ENCODE measurements at places on chromosomes 7 and 10.

DNA sequence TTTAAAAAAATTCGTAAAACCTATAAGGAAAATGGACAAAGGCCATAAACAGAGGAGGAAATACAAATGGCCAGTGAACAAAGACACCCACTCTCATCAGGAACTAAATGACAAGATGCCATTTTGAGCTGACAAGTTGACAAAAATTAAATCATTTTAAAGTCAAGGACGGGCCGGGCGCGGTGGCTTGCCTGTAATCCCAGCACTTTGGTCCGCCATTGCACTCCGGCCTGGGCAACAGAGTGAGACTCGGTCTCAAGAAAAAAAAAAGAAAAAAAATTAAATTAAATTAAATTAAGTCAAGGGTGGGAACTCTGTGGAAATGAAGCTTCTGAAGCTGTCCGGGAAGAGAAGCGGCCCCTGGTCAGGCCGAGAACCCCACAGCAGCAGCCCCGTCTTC lies 1.2 kb upstream of the NOM1 start:
- DNase-seq: no peak

DNA sequence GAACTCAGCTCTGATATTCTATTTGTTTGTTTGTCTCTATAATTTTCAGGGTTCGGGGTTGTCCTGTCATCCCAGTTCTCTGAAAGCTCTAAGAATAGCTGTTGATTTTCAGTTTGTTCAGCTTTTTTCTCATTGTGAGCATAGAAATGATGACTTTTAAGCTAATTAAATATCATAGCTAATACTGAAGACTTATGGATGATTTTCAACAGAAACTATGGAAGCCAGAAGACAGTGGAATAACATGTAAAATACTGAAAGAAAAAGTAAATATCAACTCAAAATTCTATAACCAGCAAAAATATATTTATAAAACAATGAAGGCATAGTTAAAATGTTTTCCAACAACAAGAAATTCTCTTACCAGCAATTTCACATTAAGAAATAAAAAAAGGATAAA lies 96.4 kb upstream of the ETV1 start:
- no peak for DNase-seq

GRCh38 chr7:111138193-111138569 lies 47.3 kb downstream of the LRRN3 start:
- DNase-seq: peak; percentile 40

GRCh38 chr7:2483494-2483893 lies 7.3 kb upstream of the GRIFIN start:
- DNase-seq: no peak

DNA sequence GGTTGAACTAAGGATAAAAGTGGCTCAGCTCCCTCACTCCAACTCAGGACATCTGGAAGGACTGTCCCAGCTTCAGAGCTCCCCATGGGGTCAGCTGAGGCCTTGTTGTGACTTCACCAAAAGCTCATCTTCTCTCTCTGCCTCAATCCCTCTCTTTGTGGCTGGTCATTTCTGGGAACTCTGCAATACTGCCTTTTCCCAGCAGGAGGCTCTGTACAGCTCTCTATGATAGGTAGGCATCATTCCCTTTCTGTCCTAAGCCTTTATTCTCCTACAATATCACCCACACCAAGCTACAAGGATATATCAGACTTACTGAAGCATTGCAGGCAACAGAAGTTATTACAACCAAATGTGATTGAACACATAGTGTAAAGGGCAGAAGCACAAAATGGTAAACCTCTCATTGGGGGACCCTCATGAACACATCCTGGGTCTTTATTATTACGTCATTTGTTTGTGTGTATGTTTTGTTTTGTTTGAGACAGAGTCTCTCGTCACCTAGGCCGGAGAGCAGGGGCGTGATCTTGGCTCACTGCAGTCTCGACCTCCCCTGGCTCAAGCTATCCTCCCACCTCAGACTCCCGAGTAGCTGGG lies 36.7 kb upstream of the PRPS1L1 start:
- DNase-seq: peak; percentile 23

GRCh38 chr10:51862149-51862548 lies 162.8 kb upstream of the CSTF2T start:
- DNase-seq: no peak

DNA sequence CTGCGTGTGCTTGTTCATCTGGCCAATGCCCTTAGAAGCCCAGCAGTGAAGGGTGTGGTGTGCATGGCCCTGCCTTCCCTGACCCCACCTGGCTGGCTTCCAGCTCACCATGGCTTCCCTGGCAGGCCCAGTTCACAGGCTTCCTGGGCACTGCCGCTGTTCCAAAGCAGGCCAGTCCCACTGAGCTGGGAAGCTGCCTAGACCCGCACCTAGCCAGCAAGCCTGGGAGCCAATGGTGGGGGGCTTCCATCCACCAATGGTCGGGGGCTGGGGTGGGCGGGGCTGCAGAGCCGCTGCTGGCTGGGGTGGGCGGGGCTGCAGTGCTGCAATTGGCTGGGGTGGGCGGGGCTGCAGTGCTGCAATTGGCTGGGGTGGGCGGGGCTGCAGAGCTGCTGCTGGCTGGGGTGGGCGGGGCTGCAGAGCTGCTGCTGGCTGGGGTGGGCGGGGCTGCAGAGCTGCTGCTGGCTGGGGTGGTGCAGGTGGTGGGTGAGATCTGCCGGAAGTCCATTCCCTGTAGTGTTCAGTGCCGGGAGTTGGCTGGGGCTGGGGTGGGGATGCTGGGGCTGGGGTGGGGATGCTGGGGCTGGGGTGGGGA lies 12.4 kb downstream of the CALY start:
- peak; percentile 66 for DNase-seq

DNA sequence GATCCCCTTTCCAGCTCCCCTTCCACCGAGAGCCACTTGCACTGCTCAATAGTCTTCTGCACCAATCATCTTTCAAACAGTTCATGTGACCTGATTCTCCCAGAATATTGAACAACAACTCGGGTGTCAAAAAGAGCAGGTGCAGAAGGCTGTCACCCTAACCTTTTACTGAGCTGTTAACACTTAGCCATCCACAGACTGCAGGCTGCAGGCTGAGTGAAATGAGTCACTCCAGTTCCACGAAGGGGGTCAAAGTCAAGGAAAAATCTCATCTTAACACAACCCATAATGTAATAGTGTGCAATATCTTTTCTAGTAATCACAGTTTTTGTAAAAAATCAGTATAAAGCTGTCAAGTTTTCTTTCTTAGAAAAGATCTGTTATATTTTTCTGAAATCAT lies 63.1 kb downstream of the MTPAP start:
- no peak for DNase-seq

DNA sequence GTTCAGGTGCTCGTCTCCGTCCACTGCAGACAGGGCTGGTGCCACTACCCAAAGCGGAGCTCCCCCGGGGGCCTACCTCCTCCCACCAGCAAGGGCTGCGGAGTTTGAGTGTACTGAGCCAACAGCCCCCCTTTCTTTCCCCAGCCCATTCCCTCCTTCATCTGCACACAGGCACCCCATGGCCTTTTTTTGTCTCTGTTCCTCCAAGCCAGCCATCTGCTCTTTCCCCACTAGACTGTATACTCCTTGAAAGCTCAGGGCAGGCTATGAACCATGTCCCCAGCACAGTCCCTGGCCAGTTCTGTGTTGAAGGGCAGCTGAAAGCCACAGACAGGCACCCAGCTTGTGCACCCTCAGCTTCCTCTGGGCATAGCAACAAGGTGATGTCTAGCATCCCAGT lies 99.4 kb downstream of the ZMIZ1 start:
- no peak for DNase-seq

GRCh38 chr10:114603948-114604347 lies 54.1 kb downstream of the ABLIM1 start:
- DNase-seq: no peak

DNA sequence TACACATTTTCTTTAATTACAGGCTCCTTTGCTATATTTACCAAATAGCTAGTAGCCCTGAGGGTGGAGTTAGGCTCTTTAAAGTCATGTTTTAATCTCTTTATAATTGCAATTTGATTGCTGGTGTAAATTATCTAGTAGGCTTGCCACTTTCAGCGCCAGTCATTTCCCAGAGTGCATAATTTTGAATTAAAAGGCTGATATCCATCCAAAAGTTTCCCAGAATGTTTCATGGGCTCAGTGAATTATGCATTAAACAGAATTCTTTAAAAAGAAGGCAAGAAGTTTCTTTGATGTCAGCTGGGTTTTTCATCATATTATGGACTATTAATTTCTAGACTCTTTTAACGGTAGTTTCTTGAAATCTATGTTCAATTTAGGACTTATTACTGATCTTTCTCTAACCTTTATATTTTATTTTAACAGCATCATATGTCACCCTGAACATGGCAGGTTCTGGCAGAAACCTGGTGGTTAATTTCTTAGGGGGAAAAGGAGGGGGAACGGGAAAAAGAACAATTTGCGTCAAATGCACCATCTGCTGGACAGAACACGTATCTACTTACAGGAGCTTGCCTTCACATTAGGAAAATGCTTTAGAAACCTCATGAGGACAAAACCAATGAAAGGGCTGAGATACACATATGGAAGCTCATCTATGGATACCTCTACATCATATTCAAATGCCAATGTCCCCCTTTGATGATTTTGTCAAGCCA lies 171.1 kb downstream of the GRM3 start:
- peak; percentile 38 for DNase-seq

DNA sequence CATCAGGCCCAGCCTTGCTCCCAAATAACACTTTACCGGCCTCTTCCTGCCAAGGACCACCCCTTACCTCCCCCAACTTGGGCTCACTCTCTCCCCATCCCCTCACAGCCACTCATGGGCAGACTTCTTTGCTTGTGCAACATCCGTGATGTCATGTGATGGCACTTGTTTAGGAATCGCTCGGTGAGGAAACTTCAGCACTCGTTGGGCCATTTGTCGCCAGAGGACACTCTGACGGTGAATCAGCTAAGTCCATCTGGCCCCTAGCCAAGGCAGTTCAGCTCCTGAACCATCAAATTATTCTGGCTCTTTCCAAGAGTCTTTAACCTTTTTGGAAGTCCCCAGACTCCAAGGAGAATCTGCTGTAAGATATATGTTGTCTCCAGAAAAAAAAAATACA lies 19.2 kb downstream of the BTBD16 start:
- no peak for DNase-seq

GRCh38 chr7:24760968-24761367 lies 3.7 kb upstream of the GSDME start:
- no peak for DNase-seq

GRCh38 chr7:106193661-106194060 lies 81.5 kb upstream of the SYPL1 start:
- DNase-seq: no peak

GRCh38 chr7:138458576-138459412 lies 1.3 kb upstream of the TRIM24 start:
- DNase-seq: no peak

GRCh38 chr7:81327468-81328266 lies 408.8 kb upstream of the SEMA3C start:
- no peak for DNase-seq

DNA sequence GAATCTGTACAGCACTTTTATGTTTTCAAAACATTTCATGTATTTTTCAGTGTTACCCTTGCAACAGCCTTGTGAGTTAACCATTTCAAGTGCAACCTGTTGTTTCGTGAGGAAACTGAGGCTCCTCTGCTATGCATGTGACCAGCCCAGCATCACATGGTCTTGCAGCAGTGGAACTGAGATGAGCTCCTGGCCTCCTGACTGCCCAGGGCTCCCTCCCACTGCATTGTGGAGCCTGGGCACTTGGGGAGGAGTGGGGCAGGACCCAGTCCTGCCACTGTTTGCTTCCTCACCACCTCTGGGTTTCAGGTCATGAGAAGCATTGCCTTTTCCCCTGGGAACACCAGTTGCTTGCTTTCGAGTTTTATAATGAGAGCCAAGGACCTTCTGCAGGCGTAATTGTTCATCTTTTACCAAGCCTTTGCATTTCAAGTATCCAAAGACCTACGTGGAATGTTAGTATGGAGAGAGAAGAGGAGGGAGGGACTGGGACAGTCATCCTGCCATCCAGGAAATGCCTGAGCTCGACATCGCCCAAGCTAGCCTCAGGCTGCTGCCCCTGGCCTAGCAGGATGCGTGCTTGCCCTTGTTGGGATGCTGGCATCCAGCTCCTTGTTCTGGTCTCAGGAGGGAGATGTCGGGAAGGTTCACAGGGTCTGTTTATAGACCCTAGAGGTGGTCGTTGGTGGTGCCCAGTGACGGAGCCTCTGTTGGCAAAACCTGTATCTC lies 32.3 kb upstream of the BHLHA15 start:
- no peak for DNase-seq

GRCh38 chr7:4642468-4643203 lies 39.5 kb upstream of the FOXK1 start:
- DNase-seq: no peak

DNA sequence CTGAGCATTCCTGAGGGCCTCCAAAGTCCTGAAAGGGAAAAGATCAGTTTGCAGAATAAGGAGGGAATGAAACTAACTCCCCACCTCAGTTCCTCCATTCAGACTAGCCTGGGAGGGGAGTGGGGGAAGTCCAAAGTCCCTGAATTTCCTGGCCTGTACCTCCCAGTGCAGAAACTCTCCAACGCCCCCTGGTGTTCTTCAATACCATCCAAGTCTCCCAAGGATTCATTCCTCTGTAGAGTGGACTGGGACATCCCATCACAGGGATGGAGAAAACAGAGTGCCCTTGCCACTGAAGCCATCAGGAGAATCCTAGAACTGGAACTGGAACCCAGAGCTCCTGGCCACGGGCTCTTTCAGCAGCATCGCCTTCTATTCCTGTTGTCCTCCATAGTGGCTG lies 1.6 kb upstream of the COL13A1 start:
- DNase-seq: peak; percentile 57

DNA sequence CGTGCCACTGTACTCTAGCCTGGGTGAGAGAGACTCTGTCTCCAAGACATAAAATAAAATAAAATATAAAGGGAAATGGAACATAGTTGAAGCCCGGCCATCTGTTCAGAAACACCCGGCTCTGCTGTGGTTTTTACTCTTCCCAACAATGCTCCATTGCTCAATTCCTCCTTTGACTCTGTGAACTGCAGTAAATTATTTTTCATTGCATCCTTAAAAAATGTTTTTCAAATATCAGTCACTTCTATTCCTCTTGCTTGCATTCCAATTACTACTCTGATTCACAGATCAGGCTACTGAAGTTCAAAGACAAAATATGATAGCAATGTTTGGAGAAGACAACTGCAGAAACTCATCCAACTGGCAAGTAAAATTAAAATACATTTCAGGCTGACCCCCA lies 983.0 kb downstream of the SORCS1 start:
- no peak for DNase-seq

DNA sequence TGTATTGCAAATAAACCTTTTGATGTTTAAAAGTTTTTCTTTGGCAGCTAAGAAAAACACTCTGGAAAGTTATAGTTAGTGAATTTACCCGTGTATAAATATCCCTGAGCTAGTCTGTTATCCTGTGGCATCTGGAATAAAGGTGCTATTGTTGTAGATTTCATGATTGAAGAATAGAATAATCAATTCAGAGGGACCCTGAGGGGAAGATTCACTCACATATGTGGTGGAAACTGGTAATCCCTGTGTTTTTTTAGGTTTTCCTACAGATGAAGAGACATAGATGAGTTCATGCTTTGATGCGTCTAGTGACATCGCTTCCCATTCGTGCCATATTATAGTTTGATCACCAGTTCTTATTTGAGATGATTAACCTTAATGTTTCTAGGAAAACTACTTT lies 164.6 kb downstream of the TWIST1 start:
- no peak for DNase-seq

- peak; percentile 68 for DNase-seq
Measured at GRCh38 chr7:100825215-100825671, 2.1 kb downstream of the EPHB4 start.

GRCh38 chr7:51126324-51126723 lies 190.3 kb downstream of the COBL start:
- no peak for DNase-seq

- DNase-seq: peak; percentile 56
Measured at GRCh38 chr7:70698219-70698832, 433.6 kb upstream of the GALNT17 start.
